GDM1 (cell line): ENCODE measurements at places on chromosomes 2 and 18.

GRCh38 chr2:196077821-196078220, 9.2 kb upstream of the DNAH7 start:
- DNase-seq: no peak

DNA sequence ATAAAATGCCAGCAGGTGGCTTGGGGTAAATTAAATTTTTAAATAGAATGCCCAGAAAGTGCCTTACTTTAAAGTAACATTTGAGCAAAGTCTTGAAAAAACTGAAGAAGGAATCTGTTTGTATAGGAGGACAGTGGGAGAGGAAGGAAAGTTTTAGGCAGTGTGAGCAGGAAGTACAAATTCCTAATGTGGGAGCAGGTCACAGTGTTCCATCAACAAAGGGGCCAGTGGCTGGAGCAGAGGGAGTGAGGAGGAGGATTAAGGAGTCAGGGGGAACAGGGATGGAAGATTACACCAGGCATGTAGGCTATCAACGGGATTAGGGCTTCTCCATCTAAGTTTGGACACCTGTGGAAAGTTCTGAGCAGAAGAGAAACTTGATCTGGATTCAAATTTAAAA, 439.2 kb upstream of the REG3G start:
- no peak for DNase-seq

GRCh38 chr2:209086761-209087160, 337.1 kb upstream of the MAP2 start:
- DNase-seq: no peak

DNA sequence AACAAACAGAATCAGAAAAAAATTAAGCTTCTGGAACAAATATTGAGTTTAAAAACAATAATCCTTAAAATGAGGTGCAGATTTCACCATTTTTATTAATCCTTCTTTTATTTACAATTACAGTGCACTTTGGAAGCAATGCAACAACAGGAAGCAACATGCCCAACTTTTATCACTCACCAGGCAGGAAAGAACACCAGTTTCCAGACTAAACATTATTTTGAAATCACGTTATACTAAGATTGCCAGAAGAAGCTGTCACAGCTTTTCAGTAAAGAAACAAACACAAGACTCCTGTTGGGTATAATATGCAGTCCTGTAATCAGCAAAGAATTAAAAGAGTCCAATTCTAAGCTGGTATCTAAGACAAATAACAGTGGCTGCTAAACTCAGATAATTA, 137.9 kb upstream of the ZC3H15 start:
- DNase-seq: no peak
